ENCODE measurements at places on chromosomes 3 and 15.

DNA sequence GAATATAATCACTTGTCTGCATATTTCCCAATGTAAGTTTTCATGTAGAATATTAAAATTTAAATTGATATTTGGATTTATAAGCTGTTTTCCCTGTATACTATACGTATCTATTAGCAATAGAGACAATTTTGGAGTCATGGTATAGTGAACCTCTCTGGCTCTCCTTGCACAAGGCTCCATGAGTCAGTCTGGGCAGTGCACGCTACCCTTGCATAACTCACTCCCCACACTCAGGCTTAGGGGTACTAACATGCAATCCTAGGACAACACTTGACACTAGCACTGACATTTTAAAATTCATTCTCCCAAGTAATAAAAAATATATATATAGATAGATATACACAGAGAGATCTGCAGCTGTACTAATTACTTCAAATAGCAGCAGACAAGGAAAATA lies 39.2 kb downstream of the SLC24A1 start:
- peak; percentile 34 for DNase-seq

GRCh38 chr15:48001393-48002039 lies 119.3 kb upstream of the SLC24A5 start:
- peak; percentile 89 for DNase-seq

DNA sequence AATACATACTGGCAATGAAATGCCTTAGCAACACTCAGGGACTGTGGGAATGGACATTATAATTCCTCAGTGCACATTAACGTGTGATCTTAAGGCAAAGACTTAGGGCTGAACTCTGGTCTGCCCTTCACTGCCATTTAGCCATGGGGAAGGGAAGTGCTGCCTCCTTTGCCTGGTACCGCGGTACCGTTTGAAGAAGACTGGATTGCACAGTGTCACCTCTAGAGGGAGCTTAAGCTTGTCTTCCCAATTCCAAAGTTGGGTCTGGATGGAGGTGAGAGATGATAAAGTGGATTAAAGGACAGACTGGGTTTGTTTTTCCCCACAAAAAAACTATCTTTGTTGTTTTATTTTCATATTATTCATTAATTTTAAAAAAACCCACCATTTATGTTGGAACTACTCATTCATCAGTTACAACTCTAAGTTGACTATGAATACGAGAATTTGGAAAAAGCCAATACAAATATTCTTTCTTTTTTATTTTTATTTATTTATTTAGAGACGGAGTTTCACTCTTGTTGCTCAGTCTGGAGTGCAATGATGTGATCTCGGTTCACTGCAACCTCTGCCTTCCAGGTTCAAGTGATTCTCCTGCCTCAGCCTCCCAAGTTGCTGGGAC lies 60.0 kb upstream of the SYN2 start:
- no peak for DNase-seq

DNA sequence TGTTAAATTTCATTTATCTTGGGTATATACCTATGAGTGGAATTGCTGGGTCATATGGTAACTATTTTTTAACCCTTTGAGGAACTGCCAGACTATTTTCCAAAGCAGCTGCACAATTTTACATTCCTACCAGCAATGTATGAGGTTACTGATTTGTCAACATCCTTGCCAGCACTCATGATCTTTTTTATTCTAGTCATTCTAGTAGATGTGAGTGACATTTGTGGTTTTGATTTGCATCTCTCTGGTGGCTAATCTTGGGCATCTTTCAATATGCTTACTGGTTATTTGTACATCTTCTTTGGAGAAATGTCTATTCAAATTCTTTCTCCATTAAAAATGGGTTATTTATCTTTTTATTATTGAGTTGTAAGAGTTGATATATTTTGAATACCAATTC lies 21.3 kb upstream of the LRRC58 start:
- DNase-seq: no peak

GRCh38 chr15:35738370-35738769 lies 192.4 kb upstream of the DPH6 start:
- no peak for DNase-seq

DNA sequence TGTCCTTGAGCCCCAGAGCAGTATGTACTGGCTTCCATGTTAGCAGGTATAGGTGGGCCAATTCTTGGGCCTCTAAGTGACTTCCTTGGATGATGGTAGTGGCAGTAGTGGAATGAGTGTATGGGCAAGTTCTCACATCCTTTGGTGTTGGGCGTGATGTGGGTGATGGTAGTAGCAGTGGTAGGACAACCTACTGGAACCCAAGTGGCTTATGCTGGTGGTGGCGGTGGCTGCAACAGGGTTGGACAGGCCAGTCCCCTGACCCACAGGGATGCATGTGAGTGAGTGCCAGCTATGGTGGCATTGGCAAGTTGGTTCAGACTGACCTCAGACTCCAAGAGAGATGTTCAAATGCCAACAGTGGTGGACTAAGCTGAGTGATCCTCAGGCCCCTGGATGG lies 1228.2 kb downstream of the ROBO2 start:
- no peak for DNase-seq

- DNase-seq: no peak
Measured at GRCh38 chr15:56628893-56629532, 104.3 kb downstream of the ZNF280D start.

DNA sequence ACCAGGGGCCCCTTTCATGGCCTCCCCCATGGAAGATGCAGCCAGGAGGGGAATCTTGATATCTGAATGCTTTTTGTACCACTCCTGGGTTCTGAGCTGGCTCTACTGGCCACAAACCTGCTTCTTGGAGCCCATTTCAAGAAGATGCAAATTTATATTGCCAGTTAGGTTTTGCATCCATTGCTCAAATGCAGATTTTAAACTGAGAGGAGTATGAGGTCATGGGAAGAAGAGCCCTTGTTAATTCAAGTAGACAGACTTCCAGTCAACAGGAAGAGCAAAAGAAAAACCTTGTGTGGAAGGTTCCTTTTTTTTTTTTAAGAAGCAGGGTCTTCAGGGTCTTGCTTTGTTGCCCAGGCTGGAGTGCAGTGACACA lies 133.5 kb downstream of the PDZRN3 start:
- DNase-seq: no peak

- DNase-seq: no peak
Measured at GRCh38 chr15:66679657-66680108, 22.4 kb upstream of the SMAD6 start.

- peak; percentile 38 for DNase-seq
Measured at GRCh38 chr3:177358977-177359592, 161.8 kb upstream of the TBL1XR1 start.

- no peak for DNase-seq
Measured at GRCh38 chr15:78220713-78221112, 13.7 kb downstream of the ACSBG1 start.

DNA sequence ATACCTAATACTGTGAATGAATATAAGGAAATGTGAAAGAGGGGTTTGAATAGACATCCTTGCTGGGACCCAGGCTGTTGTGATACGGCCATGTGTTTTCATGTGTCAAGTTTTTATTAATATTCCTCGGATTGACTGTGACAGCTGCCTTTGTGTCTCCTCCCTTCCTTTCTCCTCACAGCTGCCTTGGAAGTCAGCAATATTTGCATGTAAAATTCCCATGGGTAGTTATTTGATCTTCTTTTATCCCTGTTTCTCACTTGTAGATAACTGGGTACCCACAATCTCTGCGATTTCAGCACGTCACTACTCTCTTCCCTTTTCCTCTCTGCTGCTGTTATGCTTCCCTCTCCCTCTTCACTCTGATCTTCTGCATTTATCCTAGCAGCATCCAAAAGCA lies 9.4 kb downstream of the GPR156 start:
- DNase-seq: no peak

DNA sequence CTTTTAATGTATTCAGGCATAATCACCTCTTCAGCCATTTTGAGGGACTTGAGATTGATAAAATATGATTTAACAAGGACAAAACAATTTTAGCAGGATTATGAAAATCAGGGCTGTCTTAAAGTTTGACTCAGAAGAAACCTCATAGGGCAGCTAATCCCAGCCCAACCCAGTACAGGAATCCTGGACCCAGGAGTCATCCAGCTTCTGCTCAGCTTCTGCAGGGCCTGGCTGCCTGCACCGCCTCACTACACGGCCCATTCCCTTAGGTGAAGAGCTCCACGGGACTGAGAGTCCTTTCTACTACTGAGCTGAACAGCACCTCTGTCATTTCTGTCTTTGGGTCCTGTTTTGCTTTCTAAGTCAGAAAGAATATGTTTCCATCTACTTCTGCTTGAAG lies 37.5 kb downstream of the ARHGAP31 start:
- no peak for DNase-seq

GRCh38 chr15:38307861-38308641 lies 55.4 kb downstream of the SPRED1 start:
- DNase-seq: no peak

DNA sequence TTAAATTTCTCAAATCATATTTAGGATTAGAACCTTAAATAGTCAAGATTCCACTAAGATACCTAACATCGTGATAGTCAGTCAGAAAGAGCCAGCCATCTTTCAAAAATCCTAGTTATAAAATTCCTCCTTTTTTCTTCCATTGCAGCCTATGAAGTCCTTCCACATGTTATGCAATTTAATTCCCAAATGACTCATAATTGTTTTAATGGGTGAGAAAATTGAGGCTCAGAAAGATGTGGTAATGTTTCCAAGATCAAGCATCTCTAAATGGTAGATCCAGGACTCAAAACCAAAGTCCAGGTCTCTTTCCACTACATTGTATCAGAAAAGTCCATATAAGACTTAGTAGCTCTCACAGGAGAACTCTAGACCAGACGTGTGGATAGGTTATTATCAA lies 9.5 kb downstream of the CFAP44 start:
- no peak for DNase-seq

DNA sequence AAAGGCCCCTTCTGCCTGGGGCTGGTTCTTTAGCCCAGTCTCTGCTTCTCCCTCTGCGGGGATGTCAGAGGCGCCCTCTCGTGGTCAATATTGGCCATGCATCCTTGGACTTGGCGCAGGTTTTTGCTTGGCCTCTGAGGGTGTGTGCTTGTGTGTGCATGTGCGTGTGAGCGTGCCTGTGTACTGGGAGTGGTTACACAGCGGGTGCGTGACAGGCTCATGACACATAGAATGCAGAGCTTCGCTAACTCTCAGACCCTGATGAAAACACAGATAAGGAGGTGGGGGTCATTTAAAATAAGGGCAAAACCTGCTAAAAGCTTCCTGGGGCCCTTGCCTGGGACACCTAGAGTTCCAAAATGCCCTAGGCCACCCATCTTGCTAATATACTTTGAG lies 160.9 kb downstream of the SMAD6 start:
- peak; percentile 74 for DNase-seq

DNA sequence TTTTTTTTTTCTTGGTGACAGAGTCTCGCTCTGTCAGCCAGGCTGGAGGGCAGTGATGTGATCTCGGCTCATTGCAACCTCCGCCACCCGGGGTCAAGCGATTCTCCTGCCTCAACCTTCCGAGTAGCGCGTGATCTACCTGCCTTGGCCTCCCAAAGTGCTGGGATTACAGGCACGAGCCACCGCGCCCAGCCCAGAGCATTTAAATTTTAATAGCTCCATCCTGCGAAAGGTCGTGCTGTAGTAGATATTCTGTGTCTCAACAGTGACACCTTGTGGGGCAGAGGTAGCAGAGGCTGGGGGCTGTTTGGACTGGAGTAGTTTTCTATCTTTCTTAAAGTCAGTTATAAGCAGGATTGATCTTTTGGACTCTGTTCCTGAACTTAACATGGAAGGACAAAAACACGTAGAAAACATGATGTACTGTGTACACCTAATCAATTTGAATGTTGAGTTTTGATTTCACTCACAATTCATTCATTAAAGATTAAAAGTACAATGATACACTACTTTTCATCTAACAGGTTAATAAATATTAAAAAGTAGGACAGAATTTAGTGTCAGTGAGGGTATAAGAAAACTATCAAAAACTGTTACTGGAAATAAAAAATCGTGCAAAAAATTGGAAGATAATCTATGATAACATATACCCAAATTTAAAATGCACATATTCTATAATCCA lies 11.0 kb upstream of the PDCD6IP start:
- DNase-seq: peak; percentile 65

DNA sequence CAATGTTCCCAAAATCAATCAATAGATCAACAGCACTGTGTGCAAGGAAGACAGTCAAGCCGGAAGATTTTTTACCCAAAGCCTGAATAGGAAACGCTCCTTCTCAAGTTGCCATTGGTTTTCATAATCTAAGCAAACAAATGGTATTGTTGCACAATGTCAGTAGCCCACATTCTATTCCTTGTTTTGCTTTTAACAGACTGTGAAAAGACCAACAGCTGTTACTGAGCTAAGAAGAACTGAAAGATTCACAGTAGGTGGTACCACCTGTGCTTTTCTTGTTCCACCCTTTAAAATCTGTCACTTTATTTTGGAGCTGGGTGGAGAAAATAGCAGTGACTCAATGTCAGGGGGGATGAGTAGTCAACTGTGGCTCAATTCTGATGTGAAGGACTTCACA lies 357.5 kb upstream of the CADM2 start:
- peak; percentile 84 for DNase-seq

- DNase-seq: no peak
Measured at GRCh38 chr3:98710067-98710659, 53.0 kb upstream of the ST3GAL6 start.

- no peak for DNase-seq
Measured at GRCh38 chr15:101093958-101094357, 157.9 kb downstream of the CHSY1 start.

DNA sequence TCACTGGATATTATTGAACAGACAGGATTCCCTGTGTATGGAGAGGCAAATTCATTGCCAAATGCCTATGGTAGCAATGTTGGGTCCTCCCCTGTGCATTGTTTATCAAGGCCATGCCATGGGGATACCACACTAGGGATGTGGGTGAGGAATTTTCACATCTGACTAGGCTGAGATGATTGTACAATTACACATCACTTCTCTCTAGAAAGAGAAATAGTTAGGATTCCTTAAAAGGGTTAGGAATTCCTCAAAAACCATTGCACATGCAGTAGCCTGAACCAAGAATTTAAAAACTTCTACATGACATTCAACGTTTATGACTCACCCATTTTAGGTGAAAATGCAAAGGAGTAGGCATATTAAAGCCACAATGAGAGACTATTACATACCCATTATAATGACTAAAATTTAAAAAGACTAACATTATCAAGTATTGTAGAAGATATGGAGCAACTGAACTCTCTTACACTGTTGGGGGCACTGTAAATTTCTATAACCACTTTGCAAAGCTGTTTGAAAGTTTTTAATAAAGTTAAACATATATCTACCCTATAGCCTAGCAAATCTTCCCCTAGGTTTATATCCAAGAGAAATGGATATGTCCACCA lies 175.9 kb downstream of the THRB start:
- no peak for DNase-seq

Data from MV-4-11 (cell line).